ENCODE measurements at places on chromosomes 5 and 9.

DNA sequence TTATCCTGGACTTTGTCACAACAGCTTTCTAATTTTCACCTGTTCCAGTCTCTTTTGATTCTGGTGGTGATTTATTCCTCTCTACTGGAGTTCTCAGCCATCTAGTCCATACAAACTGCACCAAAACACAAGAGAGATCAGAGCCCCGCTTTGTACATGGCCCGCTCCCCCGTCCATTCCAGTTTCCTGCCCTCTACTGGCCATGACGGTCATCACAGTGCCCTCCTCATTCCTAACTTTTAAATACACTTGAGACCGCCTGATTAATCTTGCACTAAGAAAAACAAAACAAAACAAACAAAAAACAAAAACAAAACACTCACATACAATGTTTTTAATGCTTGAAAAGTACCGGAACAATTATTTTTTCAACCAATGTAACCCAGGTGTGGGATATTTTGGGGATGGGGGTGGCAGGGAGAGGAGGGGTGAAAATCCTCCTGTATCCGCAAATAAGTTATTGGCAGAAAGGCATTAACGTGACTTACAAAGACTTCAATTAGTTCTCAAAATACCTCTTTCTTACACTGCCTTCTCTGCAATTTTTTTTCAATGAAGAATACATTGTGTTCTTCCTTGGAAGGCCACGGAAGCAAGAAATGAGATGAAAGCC lies 84.8 kb upstream of the PAM start:
- DNase-seq, result no peak

DNA sequence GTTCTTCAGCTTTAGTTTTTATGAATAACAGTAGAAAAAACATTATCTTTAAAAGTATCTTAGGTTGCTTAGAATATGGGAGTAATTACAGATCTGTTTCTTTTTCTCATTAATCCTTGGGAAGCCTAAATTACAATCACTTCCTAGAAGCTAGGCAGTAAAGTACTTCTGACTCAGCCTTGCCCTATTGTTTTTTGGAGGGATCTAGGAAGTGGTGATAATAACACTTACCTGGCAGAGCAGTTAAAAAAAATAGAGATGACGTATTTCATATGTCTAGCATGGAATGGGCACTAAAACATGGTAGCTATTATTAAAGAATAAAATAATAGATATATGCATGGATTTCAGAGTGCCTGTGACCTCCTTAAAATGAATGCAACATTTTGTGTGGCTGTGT lies 8.2 kb upstream of the FST start:
- no peak for DNase-seq

- no peak for DNase-seq
Measured at GRCh38 chr5:154997746-154998145, 15.8 kb upstream of the KIF4B start.

DNA sequence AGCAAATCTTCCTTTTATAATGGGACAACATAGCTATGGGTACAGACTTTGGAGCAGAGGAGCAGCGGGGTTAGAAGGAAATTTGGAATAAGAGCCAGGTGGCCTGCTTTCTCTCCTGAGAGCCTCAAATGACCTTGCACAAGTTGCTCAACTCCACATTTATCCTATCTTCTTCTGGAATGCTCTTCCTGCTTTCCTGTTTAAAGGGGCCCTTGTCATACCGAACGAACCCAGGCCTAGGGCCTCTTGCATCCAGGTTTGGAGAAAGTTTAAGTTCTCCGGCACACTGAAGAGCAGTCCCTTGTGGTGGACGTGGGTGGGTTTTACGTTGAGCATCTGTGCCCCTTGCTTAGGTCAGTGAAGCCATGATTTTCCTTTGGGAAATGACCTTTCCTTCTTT lies 197.9 kb upstream of the NR3C1 start:
- no peak for DNase-seq

GRCh38 chr9:84387821-84388220 lies 47.3 kb upstream of the SLC28A3 start:
- no peak for DNase-seq

DNA sequence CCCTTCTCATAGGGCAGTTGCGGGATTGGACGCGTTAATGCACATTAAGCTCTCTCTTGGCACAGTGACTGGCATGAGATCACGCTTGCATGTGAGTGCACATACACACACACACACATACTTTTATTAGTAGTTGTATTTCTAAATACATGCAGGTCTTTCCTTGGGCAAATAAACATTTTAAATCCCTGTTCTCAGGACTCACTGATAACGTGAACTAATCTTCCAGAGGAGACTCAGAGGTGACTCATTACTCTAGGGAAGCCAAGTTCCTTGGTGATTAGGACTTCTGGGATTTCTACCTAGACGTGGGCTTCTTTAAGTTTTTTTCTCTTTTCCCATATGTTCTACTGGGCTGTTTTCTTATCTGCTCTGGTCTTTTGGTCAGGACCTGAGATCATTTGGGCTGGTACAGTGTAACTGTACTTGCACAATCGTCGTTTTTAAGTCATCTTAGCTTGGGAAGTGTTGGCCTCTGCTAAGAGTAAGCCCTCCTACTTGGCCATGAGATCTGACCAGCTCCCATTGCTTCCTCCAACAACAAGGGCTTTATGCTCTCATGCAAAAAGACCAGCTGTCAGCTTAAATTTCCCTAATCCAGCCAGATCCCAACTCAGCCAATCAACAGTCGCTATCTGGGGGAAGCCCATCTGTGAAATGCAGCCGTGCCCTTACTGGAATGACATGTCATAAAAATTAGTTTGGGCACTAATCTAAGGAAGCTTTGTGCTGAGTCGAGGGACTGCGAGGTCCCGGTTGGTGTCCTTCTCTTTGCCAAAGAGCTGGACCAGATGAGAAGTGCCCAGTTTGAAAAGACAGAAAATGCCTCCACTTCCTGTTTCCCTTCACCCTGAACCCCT lies 176.4 kb upstream of the ANKRD55 start:
- DNase-seq, result no peak

- DNase-seq, result no peak
Measured at GRCh38 chr9:128382261-128382660, 11.1 kb downstream of the URM1 start.

DNA sequence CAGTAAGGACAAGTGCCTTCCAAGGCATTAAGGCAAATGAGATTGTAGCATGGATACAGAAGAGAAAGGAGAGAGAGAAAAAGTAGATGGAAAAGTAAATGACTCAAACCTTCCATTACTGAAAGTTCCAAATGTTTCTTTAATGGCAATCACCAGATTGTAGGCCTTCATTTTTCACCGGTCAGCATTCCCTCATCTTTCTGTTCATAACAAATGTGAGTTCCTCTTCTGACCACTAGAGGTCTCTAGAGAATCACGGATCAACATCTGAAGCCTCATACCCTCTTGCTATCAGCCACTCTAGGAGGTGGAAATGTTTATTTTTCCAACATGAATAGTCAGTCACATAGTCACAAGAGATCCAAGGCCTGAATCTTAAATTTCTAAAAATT lies 73.6 kb upstream of the RPS23 start:
- peak; percentile 36 for DNase-seq

DNA sequence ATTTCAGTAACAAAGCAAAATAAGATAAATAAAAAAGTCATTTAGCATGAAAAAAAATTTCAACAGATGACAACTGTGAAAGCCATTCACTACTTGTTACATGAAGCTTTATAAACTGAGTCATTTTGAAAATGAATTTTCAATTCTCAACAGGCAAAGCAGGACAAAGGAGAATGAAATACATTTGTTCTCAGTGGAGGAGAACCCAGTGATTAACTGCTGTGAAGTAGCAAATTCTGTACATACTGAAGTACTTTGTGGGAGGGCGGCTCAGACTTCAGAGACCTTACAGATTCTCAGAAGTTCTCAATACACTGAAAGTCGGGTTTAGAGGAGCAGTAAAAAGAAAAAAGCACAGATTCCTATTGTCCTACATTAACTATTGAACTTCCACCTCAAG lies 21.7 kb downstream of the SKIC3 start:
- no peak for DNase-seq

- no peak for DNase-seq
Measured at GRCh38 chr9:96289392-96289791, 12.6 kb downstream of the HSD17B3 start.

- no peak for DNase-seq
Measured at GRCh38 chr5:151906246-151906645, 18.4 kb downstream of the GLRA1 start.

DNA sequence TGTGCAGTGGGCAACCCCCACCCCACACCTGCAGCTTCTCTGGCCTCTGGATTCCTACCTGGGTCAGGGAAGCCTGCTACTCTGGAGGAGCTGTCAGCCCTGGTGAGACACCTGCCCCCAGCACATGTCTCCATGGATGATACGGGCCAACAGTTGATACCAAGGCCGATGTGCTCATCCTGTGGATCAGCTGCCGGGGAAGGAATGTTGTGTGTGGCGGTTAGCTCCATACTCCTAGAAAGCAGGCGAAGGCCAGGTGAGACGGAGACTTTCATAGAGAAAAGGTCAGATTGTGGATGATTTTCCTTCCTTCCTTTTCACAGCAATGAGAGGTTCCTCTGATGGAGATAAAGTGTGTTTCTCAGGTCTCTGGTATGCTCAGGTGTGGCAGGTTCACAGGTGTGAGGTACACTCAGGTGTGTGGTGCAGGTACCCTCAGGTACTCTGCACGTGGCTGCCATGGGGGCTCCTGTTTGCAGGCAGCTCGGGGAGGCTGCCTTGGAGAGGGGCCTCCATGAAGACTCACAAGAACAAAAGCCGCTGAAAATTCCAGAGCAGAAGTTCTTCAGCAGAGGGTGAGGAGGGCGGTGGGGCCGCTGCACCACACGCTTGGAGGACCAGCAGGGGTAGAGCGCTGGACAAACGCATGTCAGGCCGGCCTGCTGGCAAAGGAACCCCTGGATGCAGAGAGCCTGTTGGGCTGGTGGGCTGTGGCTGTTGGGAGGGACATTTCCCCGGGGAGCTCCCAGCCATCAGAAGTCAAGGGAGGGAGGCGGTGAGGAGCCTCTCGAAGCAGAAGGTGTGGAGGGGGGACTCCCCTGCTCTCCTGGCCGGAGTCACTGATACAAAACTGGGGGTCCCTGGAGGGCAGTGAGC lies 5.1 kb upstream of the AHRR start:
- DNase-seq, result no peak

DNA sequence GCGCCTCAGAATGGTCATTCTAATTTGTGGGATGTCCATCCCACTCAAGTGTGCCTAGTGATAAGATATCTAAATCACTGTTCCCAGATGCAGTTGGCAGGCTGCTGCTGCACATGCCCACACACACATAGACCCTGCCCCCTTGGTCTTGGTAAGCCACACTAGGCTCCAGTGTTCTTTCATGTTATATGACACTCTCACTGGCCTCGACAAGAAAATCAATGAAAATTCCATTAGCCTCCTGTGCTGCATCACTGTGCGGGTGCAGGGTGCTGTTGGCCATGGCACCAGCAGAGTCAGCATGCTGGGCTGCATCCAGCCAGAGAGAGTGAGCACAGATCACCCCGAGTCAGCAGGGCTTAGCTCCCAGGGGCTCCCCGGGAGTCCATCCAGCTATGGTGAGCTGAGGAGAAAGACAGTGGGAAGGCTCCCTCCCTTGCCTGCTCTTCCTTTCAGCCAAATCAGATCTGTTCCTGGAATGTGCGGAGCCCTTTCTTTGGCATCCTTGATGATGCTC lies 59.9 kb downstream of the ABLIM3 start:
- DNase-seq, result no peak

- DNase-seq, result no peak
Measured at GRCh38 chr5:180135128-180135955, 63.8 kb upstream of the RNF130 start.

DNA sequence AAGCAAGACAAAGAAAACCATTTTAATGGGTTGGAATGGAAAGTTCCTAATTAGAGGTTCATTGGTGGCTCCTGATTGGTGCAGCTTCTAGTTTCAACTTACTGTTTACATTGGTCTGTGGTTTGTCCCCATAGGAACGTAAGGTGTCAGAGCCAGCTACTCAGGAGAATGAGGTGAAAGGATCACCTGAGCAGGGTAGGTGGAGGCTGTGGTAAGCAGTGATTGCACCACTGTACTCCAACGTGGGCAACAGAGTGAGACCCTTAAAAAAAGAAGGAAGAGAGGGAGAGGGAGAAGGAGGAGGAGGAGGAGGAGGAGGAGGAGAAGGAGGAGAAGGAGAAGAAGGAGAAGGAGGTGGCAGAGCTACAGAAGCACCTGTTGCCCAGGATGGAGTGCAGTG lies 30.4 kb downstream of the KCNIP1 start:
- DNase-seq, result no peak

DNA sequence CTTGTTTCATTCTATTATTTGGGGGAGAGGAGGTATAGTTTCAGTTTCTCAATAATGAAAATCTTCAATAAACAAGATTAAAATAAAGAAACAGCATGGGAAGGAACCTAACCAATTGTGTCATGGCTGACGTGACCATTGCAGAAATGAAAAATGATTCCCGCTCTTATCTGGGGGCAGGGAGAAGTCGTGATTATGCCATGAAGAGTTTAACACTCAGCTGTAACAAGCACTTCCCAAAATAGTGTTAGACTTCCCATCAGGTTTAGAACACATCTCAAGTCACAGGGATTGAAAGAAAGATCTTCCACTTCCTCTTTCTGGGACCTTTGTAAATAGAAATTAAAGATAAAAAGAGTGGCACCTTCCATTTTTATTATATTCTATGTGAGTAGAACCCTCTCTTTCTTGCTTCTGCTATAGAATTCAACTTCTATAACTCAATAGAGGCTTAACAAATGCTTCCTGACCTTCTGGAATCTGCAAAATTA lies 122.2 kb downstream of the TRPM6 start:
- DNase-seq, result no peak

- no peak for DNase-seq
Measured at GRCh38 chr5:515273-515836, 8.9 kb downstream of the SLC9A3 start.

DNA sequence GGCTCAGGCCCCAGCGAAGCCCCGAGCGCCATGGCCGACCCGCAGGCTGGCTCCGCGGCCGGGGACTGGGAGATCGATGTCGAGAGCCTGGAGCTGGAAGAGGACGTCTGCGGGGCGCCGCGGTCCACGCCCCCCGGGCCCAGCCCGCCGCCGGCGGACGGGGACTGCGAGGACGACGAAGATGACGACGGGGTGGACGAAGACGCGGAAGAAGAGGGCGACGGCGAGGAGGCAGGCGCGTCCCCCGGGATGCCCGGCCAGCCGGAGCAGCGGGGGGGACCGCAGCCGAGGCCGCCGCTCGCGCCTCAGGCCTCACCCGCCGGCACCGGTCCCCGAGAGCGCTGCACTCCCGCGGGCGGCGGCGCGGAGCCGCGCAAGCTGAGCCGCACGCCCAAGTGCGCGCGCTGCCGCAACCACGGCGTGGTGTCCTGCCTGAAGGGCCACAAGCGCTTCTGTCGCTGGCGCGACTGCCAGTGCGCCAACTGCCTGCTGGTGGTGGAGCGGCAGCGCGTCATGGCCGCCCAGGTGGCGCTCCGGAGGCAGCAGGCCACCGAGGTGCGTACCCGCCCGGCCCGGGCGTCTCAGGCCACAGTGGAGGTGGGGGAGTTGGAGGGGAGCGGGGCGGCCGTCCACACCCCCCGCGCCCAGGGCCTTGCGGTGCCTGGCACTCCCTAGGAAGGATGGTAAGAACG lies 1.6 kb downstream of the DMRT2 start:
- peak; percentile 69 for DNase-seq
